NCI-H1930 (cell line): ENCODE measurements at places on chromosomes 2 and 18.

- DNase-seq: no peak
These were observed 150.3 kb downstream of the PLEKHA3 start for GRCh38 chr2:178630581-178630980.

- peak; percentile 38 for DNase-seq
These were observed 779 bp downstream of the PTPRN start for GRCh38 chr2:219308142-219309101.

DNA sequence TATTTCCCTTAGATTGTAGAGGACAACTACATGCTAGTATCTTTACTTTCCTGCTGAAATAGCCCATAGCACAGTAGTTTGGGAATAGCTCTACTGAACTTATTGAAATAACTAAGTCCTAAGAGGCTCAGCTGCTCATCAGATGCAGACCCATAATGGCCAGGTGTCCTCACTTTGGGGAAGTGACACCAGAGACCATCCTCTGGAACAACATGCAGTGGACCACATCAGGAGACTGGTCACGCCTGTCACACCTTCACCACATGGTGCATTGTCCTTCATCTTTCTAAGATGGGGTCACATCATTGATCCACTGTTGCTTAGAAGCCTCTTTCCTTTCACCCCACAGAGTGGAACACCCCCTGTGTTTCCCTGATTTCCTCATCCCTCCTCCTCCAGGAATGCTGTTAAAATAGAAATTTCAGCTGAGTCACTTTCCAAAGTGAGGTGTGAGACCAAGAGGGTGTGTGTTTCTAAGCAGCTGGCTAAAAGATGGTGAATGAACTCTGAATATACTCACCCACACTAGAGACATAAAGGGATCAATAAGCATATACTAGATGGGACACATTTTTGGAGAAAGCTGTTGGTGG, 215.2 kb upstream of the LRRTM1 start:
- no peak for DNase-seq

- DNase-seq: no peak
These were observed 285.7 kb downstream of the EPHA4 start for GRCh38 chr2:221286406-221286805.

DNA sequence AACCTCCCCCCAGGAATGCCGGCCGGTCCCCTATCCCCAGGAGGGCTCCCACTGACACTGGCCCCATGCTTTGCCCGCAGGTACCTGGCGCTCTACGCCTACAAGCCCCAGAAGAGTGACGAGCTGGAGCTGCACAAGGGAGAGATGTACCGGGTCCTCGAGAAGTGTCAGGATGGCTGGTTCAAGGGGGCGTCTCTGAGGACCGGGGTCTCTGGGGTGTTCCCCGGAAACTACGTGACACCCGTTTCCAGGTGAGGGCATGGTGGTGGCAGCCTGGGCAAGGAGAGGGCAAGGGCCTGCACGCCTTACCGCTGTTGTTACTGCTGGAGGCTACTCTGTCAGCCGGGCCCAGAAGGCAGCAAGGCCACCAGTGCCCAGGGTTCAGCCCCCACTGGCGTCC, 181.3 kb downstream of the SEPTIN10 start:
- no peak for DNase-seq

DNA sequence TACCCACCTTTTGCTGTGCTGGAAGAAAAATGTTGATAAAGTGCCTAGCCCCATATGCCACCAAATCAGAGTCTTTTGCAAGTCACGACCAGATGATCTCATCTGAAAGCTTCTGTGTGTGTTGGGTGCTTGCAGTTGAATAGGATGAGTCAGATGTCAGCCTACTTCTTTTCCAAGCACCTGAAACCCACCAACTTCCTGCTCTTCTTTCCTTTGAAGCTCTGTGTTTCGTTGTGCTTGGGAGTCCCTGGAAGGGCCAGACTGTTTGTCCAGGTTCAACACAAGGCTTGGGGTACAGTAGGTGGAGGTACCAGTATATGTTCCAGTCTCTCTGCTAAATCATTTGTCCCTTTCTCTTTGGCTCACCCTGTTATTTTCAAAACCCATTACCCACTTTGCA, 36.8 kb upstream of the LCLAT1 start:
- no peak for DNase-seq
